ENCODE measurements at places on chromosomes 6 and 20. TPM values are rescaled to one million over a fixed set of nuclear protein-coding genes. Genes with fewer than 3 reads are reported as not detected.

- H3K27ac ChIP-seq, result no peak overlapping the region
- no peaks in the 10 kb centered on the region for H3K27me3 ChIP-seq
- H3K4me1 ChIP-seq, result peaks cover 41% of the 10 kb centered on the region
- no peak for DNase-seq
- H3K36me3 ChIP-seq, result no peaks in the 10 kb centered on the region
These were observed 4.0 kb downstream of the MAP3K5 start for GRCh38 chr6:136788069-136788902.

- no peak overlapping the region for H3K27ac ChIP-seq
- H3K36me3 ChIP-seq, result no peaks in the 10 kb centered on the region
These were observed 57.6 kb upstream of the JAG1 start for GRCh38 chr20:10731190-10731965.

DNA sequence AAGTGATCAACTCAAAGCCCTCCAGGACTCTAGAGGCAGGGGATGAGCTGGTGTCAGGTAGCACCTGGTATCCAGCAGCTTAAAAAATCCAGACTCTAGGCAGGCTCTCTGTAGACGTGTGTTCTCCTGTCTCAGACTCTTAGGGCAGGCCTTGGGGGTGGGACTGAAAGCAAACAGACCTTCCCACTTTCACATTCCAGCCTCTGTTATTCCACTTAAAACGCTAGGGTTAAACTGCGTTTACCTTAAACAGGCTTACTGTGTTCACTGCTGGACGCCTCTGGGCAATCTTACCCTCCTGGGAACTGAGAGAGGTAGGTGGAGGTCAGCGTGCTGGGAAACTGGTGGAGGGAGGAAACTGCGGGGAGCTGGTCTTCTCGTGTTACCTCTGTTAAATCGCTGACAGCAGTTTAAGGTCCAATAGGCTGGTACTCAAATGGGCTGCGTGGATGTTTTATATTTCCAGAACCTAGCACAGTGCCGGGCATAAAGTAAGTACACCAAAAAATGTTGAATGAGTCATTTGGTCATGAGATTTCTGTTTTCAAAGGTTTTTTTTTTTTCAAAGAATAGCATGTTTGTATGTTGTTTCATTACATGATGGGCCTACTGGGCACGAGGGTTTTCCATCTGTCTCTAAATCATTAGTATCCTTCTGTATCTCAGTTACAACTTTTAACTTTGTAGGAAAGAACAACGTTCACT is at the start of gene GCNT2:
Gene GCNT2, plus strand, starts transcription at position 248 of the 705 bp plus-strand sequence. CDS start 7,561 bp downstream, outside the sequence.
- H3K27me3 ChIP-seq, result no peaks in the 10 kb centered on the region
- H3K4me1 ChIP-seq, result peaks cover 35% of the 10 kb centered on the region
- DNase-seq, result peak; percentile 79
- peak within 1 kb of the TSS; percentile 98 for H3K27ac ChIP-seq
- peak within 1 kb of the TSS; percentile 74 for H3K4me3 ChIP-seq

DNA sequence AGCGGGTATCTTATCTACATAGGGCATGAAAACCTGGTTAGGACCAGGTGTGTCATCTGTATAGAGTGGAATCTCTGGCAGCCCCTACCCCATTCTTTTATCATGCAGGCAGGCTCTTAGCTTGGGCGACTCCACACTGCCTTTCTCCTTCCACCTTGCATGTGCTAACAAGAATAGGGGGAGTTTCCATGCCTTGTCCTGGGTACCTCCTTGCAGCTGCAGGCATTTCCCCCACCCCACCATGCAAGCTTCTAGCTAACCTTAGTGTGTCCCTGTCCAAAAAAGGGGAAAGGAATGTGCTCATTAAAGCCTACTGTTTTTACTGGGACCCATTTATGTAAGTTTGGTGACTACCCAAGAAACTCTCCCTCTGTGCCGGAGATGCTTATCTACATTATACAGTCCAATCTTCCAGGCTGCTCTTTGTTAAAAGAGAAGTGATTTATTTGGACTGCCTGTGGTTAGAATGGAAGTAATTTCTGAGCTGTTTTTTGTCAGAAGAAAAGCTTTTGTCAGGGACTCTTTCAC is 10.5 kb upstream of the CEP43 start:
- H3K27me3 ChIP-seq, result no peaks in the 10 kb centered on the region
- DNase-seq, result no peak
- no peak overlapping the region for H3K27ac ChIP-seq
- no peaks in the 10 kb centered on the region for H3K4me1 ChIP-seq
- H3K4me3 ChIP-seq, result no peak overlapping the region

GRCh38 chr6:49025273-49026240 is 437.5 kb downstream of the MMUT start:
- H3K4me3 ChIP-seq, result no peak overlapping the region
- no peaks in the 10 kb centered on the region for H3K4me1 ChIP-seq
- no peaks in the 10 kb centered on the region for H3K27me3 ChIP-seq

DNA sequence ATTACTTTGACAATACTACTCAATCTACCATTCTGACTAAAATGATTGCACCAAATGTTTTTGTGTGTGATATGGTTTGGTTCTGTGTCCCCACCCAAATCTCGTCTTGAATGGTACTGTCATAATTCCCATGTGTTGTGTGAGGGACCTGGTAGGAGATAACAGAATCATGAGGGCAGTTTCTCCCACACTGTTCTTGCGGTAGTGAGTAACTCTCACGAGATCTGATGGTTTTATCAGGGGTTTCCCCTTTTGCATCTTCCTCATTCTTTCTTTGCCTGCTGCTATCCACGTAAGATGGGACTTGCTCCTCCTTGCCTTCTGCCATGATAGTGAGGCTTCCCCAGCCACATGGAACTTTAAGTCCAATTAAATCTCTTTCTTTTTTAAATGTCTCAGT is 20.8 kb downstream of the SYCP2 start:
- no peaks in the 10 kb centered on the region for H3K27me3 ChIP-seq
- H3K27ac ChIP-seq, result no peak overlapping the region
- no peaks in the 10 kb centered on the region for H3K4me1 ChIP-seq
- no peak overlapping the region for H3K4me3 ChIP-seq
- DNase-seq, result no peak

GRCh38 chr6:139337830-139338229 is 36.6 kb downstream of the CITED2 start:
- no peaks in the 10 kb centered on the region for H3K4me1 ChIP-seq
- no peaks in the 10 kb centered on the region for H3K27me3 ChIP-seq
- no peak for DNase-seq
- no peak overlapping the region for H3K27ac ChIP-seq
- H3K4me3 ChIP-seq, result no peak overlapping the region
- no peaks in the 10 kb centered on the region for H3K36me3 ChIP-seq

- no peak for DNase-seq
- no peaks in the 10 kb centered on the region for H3K27me3 ChIP-seq
- no peaks in the 10 kb centered on the region for H3K36me3 ChIP-seq
These were observed 56.6 kb downstream of the COL12A1 start for GRCh38 chr6:75149240-75149639.

DNA sequence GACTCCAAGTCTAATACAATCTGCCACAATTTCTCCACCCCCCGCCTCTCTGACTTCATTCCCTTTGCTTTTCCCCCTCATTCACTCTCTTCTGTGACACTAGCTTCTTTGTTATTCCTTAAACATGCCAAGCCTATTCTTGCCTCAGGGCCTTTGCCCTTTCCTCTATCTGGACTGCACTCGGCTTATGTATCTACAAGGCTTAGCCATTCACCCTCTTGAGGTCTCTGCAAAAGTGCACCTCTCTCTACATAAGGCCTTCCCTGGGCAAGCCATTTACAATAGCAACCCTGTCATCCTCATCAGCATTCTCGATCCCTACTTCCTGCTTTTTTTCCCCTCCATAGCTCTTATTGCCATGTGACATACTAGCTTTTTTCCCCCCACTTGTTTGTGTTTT is 168.9 kb downstream of the PDSS2 start:
- no peaks in the 10 kb centered on the region for H3K36me3 ChIP-seq
- H3K4me1 ChIP-seq, result peaks cover 8% of the 10 kb centered on the region
- H3K4me3 ChIP-seq, result peak overlapping the region; percentile 19

GRCh38 chr20:33014336-33015113 is 7.0 kb downstream of the BPIFB2 start:
- peaks cover under 1% of the 10 kb centered on the region for H3K4me1 ChIP-seq
- H3K36me3 ChIP-seq, result no peaks in the 10 kb centered on the region
- no peak for DNase-seq
- H3K4me3 ChIP-seq, result no peak overlapping the region
- H3K27ac ChIP-seq, result no peak overlapping the region
- no peaks in the 10 kb centered on the region for H3K27me3 ChIP-seq

DNA sequence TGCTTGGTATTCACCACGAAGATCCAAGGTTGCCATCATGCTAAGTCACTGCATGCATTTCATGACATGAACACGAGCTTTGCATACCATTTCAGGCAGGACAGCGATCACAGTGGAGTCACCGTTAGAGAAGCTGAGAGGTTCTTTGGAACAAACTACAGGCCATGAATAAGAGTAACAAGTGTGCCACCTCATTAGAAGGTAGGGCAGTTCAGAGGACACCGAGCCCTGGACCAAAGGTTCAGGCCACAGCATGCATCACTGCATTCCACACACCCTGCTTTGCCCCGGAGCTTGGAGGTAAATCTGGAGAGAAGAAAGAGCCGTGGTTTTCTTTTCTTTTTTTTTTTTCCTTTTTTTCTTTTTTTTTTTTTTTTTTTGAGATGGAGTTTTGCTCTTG is 66.9 kb upstream of the CDH4 start:
- no peaks in the 10 kb centered on the region for H3K27me3 ChIP-seq
- H3K36me3 ChIP-seq, result no peaks in the 10 kb centered on the region
- no peak for DNase-seq
- no peaks in the 10 kb centered on the region for H3K4me1 ChIP-seq
- H3K27ac ChIP-seq, result no peak overlapping the region

- H3K27me3 ChIP-seq, result no peaks in the 10 kb centered on the region
- H3K36me3 ChIP-seq, result no peaks in the 10 kb centered on the region
- no peak overlapping the region for H3K27ac ChIP-seq
- no peaks in the 10 kb centered on the region for H3K4me1 ChIP-seq
These were observed 50.7 kb upstream of the BHLHE23 start for GRCh38 chr20:63057171-63058117.

DNA sequence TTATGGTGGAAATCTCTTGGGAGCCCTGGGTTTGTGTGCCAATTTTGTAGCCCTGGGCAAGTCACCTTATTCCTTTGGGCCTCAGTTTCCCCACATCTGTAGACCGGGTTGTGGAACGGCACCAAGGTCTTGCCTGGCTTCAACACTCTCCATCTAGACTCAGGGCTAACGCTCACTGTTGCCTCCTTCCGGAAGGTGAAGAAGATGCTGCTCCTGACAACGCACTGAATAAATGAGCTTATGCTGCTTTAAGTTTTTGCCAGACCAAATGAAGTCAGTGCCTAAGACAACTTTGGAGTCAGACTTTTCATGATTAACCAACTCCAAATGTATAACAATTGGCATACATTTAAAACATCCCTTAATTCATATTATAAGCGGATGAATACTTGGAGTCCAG is 53.1 kb downstream of the PSMG4 start:
- no peaks in the 10 kb centered on the region for H3K4me1 ChIP-seq
- no peak overlapping the region for H3K4me3 ChIP-seq
- H3K27ac ChIP-seq, result no peak overlapping the region

DNA sequence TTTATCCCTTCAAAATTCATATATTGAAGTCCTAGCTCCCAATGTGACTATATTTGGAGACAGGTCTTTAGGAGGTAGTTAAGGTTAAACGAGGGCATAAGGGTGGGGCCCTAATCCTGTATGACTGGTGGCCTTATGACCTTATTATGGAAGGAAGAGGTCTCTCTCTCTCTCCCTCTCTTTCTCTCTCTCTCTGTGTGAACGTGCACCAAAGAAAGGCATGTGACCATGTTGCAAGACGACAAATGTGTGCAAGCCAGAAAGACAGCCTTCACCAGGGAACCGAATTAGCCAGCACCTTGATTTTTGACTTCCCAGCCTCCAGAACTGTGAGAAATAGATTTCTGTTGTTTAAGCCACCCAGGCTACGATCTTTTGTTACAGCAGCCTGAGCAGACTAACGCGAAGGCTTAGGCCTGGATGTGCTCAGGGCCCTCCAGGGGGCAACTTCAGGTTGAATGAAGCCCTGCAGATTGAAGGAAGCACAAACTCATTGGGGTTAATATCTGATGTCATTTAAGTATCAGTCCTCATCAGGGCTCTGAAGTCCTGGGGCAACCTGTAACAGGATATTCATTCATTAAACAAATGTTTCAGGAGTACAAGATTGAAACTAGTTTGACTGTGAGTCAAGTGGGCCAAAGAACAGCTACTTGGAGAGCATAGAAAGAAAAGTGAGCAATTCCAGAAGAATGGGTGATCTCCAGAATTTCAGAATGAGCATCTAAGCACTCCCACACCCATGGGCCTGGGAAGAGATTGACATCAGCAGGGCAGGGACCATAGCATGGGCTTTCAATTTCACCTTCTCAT is 157.4 kb upstream of the TNFAIP3 start:
- H3K36me3 ChIP-seq, result no peaks in the 10 kb centered on the region
- H3K27ac ChIP-seq, result no peak overlapping the region
- H3K4me1 ChIP-seq, result peaks cover 10% of the 10 kb centered on the region
- no peak overlapping the region for H3K4me3 ChIP-seq
- no peaks in the 10 kb centered on the region for H3K27me3 ChIP-seq

- H3K4me3 ChIP-seq, result no peak overlapping the region
- H3K4me1 ChIP-seq, result no peaks in the 10 kb centered on the region
- no peaks in the 10 kb centered on the region for H3K36me3 ChIP-seq
- no peaks in the 10 kb centered on the region for H3K27me3 ChIP-seq
- H3K27ac ChIP-seq, result no peak overlapping the region
These were observed 562.2 kb upstream of the NOX3 start for GRCh38 chr6:156017838-156018237.

DNA sequence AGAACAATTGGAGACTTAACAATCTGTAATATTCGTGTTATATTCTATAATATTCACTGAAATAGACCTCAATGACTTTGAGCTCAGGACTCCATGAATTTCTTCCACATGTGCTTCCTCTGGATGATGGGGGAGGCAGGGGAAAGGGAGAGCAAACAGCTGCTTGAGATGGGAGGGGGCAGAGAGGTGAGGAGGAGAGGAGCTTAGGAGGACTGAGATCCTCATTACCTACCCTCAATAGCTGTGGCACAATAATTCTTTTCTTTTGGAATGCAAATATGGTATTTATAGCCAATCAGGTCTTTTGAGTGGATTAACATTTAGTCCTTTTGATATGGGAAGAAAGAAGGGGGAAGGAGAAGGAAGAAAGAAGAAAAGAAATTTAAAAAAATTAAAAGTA is 64.1 kb upstream of the ZNF217 start:
- no peak overlapping the region for H3K4me3 ChIP-seq
- peaks cover 67% of the 10 kb centered on the region for H3K4me1 ChIP-seq
- no peaks in the 10 kb centered on the region for H3K27me3 ChIP-seq
- no peaks in the 10 kb centered on the region for H3K36me3 ChIP-seq
- no peak for DNase-seq

DNA sequence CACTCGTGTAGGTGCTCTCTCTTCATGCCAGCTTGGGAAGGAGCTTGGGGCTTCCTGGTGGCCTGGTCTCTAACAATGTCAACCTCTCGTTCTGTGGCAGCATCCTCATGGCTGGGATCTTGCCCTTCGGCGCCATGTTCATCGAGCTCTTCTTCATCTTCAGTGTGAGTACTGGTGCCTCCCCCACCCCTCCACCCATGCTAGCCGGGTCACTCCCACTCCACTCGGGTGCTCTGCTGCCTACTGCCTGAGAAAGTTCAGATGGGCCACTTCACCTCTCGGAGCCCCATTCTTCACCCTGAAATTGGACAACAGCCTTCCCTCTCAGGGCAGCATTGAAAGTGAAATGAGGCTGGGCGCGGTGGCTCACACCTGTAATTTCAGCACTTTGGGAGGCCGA is 48.8 kb downstream of the TM9SF4 start:
- H3K27ac ChIP-seq, result no peak overlapping the region
- DNase-seq, result no peak
- no peaks in the 10 kb centered on the region for H3K27me3 ChIP-seq
- H3K4me3 ChIP-seq, result no peak overlapping the region
- peaks cover 8% of the 10 kb centered on the region for H3K4me1 ChIP-seq

The ROS1 gene
- total RNA-seq, result 0.10 TPM

The ASIP gene
- total RNA-seq, result not detected

The GUCA1A gene
- not detected for total RNA-seq

The SLX4IP gene
- 5.4 TPM for total RNA-seq

The CCR6 gene
- total RNA-seq, result not detected

The ZC3H12D gene
- 0.26 TPM for total RNA-seq

The FILIP1 gene
- 0.26 TPM for total RNA-seq

The ITPA gene
- 107 TPM for total RNA-seq

The MPC1 gene
- 7.0 TPM for total RNA-seq

Data from Panc1 (cell line).